Frontal cortex (tissue), 4 donors: ENCODE measurements at places on chromosomes 2 and 18. TPM values are rescaled to one million over a fixed set of nuclear protein-coding genes. Genes with fewer than 3 reads are reported as not detected.

SP9 gene
- total RNA-seq, result 7.7 TPM

DNA sequence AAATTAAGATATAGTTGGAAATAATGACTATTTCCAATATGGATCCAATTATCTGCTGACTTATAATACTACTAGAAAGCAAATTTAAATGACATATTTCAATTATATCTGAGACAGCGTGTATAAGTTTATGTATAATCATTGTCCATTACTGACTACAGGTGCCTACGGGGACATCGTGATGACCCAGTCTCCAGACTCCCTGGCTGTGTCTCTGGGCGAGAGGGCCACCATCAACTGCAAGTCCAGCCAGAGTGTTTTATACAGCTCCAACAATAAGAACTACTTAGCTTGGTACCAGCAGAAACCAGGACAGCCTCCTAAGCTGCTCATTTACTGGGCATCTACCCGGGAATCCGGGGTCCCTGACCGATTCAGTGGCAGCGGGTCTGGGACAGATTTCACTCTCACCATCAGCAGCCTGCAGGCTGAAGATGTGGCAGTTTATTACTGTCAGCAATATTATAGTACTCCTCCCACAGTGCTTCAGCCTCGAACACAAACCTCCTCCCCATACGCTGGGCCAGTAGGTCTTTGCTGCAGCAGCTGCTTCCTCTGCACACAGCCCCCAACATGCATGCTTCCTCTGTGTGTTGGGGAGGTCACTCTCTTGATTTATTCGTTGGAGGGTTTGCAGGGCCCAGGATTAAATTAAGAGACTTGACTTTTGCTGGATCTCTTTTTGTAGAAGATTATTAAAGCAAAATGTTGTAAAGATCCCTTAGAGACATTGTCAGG, 194.4 kb downstream of the RPIA start:
- DNase-seq, result no peak

DNA sequence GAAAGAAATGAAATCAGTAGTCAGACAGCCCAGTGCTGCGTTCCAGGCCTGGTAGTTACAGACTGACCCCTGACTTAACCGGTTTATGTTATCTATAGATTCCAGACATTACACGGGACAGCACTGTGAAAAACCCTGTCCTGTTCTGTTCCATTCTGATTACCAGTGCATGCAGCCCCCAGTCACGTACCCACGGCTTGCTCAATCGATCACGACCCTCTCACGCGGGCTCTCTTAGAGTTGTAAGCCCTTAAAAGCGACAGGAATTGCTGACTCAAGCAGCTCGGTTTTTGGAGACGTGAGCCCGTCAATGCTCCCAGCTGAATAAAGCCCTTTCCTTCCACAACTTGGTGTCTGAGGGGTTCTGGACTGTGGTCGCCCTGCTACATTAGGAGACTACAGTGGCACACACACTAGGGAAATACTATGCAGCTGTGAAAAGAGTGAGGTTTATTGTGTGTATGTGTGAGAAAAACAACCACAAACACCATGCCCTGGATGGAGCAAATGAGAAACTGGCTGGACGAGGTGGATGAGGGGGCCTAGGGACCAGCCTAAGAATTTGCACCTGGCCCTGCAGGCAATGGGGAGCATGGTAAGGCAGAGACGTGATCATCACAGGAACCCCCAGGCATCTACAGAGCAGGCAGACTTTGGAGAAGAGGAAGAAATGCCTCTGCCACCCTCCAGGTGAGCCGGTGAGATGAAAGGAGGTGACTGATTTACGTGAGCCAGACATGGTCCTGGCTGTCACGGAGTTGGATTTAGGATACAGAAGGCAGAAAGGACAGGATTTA, 49.1 kb upstream of the SEMA4C start:
- DNase-seq, result no peak

GRCh38 chr2:190462181-190462580, 54.0 kb downstream of the MFSD6 start:
- no peak for DNase-seq

DNA sequence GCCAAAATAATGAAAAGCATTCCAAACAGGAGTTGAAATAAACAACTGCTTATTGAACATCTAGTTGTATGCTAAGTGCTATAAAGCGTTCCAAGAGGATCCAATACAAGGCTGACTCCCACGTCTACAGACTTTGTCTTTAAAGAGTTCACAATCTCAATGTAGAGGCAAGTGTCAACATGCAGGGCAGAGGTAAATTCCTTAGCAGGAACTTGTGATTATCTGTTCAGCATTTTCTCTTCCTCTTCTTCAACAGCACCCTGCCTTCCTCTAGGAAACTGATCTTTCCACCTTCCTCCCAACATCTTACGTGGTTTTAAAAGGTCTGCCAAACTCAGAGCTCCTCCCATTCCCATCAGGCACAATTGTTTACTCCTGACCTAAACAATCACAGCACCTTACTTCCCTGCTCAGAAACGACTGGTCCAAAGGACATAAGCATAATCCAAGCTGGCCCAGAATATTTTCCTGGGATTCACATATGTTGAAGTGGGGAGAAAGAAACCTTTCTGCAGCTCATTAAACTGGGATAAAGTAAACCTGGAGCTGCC, 83.9 kb downstream of the ITSN2 start:
- no peak for DNase-seq

DNA sequence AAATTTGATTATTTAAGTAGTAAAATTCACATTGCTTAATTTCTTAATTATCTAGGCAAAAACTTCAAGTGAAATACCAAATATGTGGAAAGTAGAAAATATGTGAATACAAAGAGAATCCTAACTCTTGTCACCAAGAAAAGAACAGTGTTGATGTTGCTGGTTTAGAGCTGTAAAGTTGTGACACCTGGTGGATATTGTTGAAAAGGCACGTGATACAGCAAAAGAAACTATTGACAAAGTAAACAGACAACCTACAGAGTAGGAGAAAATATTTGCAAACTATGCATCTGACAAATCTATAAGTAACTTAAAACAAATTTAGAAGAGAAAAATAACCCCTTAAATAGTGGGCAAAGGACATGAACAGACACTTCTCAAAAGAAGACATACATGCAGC, 25.6 kb upstream of the ZC3H15 start:
- DNase-seq, result no peak

DNA sequence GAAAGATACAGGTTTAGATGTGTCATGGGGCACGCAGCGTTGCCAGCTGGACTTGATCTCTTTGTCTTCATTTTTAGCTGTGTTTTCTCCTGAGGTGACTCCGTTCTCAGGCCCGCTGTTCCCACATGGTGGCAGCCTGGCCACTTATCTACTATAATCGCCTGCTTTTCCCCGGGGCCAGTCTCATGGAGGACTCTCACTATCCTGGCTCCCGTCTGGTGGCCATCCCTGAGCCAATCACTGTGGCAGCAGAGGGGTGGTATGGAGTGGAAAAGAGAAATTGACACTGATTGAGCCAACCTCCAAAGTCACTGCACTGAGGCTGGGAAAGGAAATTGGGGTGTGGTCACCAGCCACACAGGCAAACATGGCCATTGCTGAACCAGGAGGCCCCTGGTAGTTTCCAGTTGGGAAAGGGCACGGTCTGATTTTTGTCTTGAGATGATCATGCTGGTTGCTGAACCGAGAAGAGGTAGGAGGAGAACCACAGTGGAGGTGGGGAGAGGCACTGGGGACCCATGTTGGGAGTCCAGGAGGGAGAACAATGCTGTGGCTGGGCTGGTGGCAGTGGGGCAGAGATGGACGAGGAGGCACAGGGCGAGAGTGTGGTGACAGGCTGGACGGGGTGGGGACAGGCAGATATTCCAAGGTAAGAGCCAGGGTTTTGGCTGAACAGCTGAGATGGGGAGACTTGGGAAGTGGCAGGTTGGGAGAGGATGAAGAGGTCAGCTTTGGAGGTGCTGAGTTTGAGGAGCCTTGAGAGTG, 45.6 kb downstream of the KCNIP3 start:
- no peak for DNase-seq

SPP2 gene
- total RNA-seq, result not detected

GRCh38 chr2:77566131-77566530, 44.0 kb upstream of the LRRTM4 start:
- no peak for DNase-seq

TUBB8B gene
- total RNA-seq, result not detected

PAX3 gene
- not detected for total RNA-seq

DNER gene
- total RNA-seq, result 79.9 TPM

DNA sequence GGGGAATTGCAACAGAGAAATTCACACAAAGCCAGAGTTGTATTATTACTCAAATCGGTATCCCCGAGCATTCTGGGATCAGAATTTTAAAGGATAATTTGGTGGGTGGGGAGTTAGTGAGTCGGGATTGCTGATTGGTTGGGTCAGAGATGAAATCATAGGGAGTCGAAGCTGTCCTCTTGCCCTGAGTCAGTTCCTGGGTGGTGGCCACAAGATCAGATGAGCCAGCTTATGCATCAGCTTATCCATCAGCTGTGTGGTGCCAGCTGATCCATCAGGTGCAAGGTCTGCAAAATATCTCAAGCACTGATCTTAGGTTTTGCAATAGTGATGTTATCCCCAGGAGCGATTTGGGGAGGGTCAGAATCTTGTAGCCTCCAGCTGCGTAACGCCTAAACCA, 34.3 kb upstream of the ITM2C start:
- DNase-seq, result no peak

DNA sequence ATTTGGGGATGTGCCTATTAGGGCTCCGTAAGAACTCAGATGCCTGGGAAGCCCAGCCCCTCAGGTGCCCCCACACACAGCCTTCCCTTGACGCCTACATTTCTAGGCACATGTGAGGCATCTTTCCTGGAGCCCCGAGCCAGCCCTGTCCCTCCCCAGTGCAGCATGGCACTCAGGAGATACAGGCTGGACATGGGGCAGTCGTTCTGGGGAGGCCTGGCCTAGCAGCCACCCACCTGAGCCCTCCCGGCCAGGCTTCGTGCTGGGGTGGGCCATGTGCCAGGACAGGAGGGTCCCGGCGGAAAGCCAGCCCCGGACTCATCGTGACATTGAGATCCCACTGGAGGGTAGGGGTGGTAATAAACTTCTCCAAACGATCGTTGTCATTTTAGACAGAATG, 15.2 kb downstream of the BOK start:
- DNase-seq, result no peak

GPR148 gene
- total RNA-seq, result not detected

- DNase-seq, result no peak
Measured at GRCh38 chr2:197599285-197599965, 76.0 kb downstream of the RFTN2 start.

LRRTM1 gene
- total RNA-seq, result 11.4 TPM
